ENCODE measurements at places on chromosomes 7 and 10.
A peak's percentile ranks its signal among the peaks of the same experiment; 100 is the strongest.

DNA sequence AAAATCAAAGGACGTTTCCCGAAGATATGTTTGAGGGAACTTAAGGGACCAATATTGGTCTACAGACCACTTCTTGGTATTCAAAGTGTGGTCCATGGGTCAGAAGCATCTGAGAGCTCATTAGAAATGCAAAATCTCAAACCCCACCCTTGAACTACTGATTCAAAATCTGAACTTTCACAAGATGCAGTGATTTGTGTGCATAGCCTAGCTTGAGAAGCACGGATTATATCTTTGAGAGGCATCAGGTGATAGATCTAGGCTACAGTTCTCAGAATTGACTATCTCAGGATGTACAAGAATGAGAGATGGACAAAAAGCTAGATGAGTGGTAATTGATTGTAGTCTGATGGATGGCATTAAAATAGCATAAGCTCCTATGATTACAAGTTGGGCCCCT is 19.5 kb downstream of the CYP3A4 start:
- DNase-seq: no peak

DNA sequence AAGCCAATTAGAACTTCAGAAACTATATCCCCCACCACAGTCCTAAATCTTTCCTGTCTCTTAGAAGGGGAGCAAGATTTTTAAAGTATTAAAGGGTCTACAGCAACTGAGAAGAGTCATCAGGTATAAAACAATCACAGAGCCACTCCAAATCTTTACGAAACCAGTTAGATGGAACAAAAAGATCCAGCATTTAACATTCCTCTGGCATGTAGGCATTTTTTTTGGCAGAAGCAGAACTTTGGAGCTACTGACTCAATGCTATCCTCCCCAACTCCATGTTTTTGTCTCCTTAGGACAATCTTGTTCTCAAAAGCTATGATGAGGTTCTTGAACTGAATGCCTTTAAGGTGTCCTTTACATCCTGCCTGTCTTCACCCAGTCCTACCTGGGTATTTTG is 333.3 kb downstream of the PRPF18 start:
- no peak for DNase-seq

DNA sequence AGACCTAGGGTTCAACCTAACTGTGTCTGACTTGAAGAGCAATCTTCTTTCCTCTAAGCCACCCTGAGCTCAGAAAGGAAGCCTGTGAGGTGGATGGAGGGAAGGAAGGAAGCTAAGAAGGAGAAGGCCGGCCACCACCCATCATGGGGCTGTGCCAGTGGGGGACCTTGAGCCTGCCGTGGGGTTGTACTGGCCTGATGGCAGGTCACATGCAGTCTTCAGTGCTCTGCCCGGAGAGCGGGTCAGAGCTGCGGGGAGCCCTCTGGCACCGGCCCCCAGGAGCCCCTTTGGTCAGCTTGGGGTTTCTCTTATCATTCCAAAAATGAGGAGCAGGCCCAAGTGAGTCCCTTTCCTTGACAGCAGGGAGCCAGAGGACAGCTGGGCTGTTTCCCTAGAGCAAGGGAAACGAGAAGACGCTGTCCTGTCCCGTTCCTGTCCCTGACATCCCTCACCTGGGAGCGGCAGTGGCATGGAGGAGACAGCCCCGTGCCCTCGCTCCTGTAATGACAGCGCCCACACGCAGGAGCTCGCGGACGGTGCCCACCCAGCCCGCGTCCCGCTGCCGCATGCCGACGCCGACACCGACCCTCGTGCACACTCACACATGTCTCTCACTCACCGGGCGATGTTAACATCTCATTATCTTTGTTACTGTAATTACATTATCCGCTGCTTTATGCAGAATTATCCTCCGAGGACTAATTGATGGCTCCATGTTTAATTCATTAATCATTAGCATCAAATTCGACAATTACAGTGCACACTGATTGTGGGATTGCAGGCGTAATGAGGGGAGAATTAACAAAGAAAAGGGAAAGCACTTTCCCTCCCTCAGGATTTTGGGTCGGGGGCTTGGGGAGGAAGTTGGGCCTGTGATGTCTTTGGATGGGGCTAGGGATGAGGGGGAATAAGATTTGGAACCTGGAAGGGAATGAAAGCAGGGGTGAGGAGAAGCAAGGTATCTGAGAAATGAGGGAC is 31.3 kb downstream of the GBX1 start:
- no peak for DNase-seq

DNA sequence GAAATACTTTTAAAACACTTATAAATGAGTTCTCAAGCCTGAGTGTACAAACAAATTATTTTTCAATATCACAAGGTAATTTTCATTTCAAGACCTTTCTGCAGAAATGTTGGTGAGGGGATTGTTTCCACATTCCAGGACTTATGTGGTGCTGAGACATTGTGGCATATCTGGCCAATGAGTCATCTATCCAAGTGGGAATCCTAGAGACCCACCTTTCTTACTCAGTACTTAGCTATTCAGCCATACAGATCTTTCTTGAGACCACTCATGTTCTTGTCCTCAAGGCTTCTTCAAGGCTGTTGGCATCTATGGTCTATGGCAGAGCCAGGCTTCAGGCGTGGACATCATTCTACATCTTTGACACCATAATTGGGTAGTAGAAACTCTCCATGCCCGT is 225.4 kb downstream of the DKK1 start:
- DNase-seq: no peak

DNA sequence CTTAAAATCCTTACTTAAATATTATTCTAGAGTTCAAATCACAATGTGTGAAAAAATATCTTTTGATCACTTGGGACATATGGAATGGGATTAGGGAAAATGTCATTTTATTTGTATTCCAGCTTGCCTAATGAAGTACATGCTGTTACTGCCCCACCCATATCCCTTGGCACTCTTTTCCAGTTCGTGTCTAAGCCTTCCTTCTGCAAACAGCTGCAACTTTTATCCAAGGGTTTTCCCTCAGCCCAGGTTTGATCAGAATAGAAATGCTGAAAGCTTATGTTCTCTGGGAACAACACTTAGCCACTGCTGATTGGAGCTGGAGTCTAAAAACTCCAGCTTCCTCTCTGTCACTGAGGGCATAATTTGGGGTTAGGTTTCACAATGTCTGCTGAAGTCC is 214.1 kb upstream of the FAM3C start:
- no peak for DNase-seq

DNA sequence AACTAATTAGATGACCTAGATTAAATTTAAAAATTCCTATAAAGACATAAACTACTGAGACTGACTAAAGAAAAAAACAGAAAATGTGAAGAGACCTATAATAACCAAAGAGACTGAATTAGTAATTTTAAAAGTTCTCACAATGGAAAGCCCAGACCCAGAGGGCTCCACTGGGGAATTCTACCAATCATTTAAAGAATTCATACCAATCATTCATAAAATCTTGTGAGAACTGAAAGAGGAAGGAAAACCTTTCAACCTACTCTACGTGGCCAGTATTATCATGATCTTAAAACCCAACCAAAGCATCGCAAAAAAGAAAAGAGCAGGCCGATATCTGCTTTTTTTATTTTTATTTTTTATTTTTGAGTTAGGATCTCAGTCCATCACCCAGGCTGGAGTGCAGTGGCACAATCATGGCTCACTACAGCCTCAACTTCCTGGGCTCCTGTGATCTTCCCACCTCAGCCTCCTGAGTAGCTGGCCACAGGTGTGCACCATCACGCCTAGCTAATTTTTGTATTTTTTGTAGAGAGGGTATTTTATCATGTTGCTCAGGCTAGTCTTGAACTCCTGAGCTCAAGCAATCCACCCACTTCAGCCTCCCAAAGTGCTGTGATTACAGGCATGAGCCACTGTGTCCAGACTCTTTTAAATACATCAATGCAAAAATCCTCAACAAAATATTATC is 48.6 kb downstream of the DGKI start:
- no peak for DNase-seq

GRCh38 chr10:7856678-7857077 is 38.4 kb downstream of the TAF3 start:
- DNase-seq: no peak

DNA sequence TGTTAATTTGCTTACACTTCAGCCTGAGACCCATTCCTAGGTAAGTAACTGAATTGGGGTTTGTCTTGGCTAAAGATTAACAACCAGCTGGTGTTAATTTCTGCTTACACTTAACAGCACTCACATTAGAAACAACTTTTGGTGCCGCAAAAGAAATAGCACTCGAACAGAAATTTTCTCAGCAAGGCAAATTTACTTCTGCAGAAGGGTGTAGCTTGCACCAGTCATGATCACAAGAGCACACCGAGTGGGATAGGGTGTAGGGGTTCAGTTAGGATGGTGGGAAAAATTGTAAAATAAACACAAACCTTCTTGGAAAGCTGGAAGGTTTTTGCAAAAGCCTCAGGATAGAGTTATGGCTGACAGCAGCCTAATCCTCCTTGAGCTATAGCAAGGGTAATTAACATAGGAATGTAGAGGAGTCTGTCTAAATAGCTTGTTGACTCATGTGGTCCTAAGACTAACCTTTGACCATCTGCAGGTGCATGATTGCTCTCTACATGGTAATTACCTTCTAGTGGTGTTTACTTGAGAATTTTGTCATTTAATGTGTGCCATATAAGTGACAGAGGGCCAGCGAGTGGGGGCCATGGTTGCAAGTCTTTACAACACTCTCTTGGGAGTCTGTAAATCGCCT is 67.8 kb upstream of the CDK13 start:
- no peak for DNase-seq

GRCh38 chr10:93065675-93066543 is 5.3 kb downstream of the CYP26C1 start:
- no peak for DNase-seq

- DNase-seq: no peak
Observed at GRCh38 chr10:29204070-29204800, 84.6 kb upstream of the LYZL1 start.

DNA sequence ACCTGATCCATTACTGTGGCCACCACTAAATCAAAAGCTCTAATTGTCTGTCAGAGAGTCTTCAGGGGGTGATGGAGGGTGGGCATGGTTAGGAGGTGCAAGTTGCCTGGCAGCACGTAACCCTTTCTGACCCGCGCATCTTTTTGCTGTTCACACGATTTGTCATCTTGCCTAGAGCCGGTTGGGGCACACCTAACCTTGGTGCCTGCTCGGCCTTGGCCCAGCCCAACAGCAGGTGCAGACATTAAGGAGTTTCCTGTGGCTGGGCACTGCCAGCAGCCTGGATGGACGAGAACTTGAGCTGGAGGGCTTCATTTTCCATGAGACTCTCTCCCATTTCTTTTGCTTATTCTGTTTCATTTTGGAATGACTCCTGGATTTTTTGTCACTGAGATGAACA is 41.0 kb upstream of the PTF1A start:
- DNase-seq: no peak

DNA sequence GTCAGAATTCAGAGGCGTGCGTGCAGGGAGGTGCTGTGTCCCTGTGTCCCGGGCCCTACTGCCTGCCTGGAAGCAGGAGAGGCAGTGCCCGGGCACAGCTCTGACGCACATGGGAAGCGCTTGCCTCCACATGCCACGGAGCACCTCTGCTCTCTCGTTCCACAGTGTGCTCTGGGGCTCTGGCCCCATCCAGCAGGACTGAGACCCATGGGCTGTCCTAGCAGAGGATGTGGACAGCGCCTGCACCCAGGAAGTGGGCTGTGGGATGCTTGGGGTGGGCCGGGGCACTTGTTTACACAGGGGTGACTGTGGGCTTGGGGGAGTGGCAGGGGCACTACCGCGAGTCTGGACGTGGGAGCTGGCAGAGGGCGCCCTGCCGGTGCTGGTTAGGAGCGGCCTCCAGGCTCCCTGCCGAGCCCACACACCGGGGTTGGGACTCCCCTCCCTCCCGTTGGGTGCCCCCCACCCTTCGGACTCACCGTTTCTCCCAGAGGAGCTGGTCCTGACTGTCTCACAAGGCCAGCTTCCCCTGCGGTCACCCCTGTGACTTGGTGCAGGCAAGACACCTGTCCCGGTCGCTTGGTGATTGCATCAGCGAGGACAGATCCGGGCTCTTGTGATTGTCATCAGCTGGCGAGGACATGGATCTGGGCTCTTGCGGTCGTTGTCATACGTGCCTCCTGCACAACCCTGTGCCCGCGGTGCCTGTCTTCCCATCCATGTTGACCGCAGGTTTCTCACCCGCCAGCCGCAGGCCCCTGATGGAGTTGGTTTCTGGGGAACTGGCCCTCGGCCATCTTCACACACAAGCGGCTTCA is 83.1 kb downstream of the NKX6-2 start:
- no peak for DNase-seq

GRCh38 chr10:3702569-3702968 is 82.4 kb downstream of the KLF6 start:
- no peak for DNase-seq

- DNase-seq: peak; percentile 4
Observed at GRCh38 chr10:77926566-77927401, at the start of gene DLG5. TSS of gene DLG5 (minus strand) at chr10:77926755. CDS start at chr10:77926520, 235 bp downstream.

GRCh38 chr7:373818-374705 is 84.1 kb downstream of the FOXL3 start:
- DNase-seq: peak; percentile 1

DNA sequence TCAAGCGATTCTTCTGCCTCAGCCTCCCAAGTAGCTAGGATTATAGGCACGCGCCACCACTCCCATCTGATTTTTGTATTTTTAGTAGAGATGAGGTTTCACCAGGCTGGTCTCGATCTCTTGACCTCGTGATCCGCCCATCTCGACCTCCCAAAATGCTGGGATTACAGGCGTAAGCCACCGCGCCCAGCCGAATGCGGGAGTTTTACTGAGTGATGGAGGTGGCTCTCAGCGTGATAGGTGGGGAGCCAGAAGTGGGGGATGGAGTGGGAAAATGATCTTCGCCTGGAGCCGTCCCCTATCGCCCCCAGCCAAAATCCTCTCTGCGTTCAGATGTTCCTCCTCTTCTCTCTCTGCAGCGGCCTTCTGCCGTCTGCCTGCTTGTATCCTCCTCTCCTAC is 348.4 kb upstream of the NPSR1 start:
- no peak for DNase-seq

- DNase-seq: no peak
Observed at GRCh38 chr10:117677239-117677638, 134.7 kb downstream of the EMX2 start.

GRCh38 chr10:103990121-103990520 is 23.2 kb downstream of the SLK start:
- no peak for DNase-seq

- DNase-seq: no peak
Observed at GRCh38 chr7:2803755-2804154, 40.4 kb downstream of the GNA12 start.

GRCh38 chr7:153188630-153189029 is 429.1 kb downstream of the ACTR3B start:
- no peak for DNase-seq

- DNase-seq: no peak
Observed at GRCh38 chr10:61804414-61804813, 97.1 kb upstream of the ARID5B start.

- DNase-seq: no peak
Observed at GRCh38 chr7:85290269-85290668, 103.4 kb upstream of the SEMA3D start.

DNA sequence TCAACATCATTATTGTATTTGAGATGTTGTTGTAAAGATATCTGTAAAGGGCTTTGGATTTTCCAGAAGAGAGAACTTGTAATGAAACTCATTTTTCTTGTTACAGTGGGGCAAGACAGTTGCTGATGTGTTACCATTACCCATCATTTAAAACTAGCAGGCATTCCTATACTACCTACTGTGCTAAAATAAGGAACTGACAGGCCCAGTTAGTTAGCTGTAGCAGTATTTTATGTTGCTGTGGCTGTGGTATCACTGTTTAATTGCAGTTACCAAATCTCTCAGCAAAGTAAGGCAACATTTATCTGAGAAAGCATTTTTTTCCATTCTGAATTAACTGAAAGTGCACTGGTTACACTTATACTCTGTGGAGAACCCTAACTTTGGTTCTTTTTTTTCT is 9.9 kb downstream of the ST7 start:
- no peak for DNase-seq

GRCh38 chr7:94249631-94250030 is 145.1 kb upstream of the COL1A2 start:
- no peak for DNase-seq

- no peak for DNase-seq
Observed at GRCh38 chr7:77923419-77923818, 124.8 kb downstream of the PHTF2 start.

Data from activated naive CD4-positive, alpha-beta T cell treated with Interleukin-2 at 50 U/mL for 16 hours (primary cell).